A549 treated with AZD2906 at 1 μM for 4 hours (cell line): ENCODE measurements at places on chromosomes 4 and X. TPM values are rescaled to one million over a fixed set of nuclear protein-coding genes. Genes with fewer than 3 reads are reported as not detected.

The CAPN6 gene
- total RNA-seq, result not detected in 5 replicates

The TBX22 gene
- total RNA-seq, result not detected in 5 replicates

The SHROOM4 gene
- total RNA-seq, result not detected in 5 replicates

The PHEX gene
- total RNA-seq, result 0.28 to 0.43 TPM (median 0.33 TPM) in 5 replicates

The ANK2 gene
- 0.57 to 0.74 TPM (median 0.68 TPM) in 5 replicates for total RNA-seq
